Stimulated activated CD4-positive, alpha-beta T cell treated with anti-CD3 and anti-CD28 coated beads, Interleukin-1b, Interleukin-23, amount 100 ng/mL, for 24 hours (primary cell): ENCODE measurements at places on chromosomes 12 and 14.
A peak's percentile ranks its signal among the peaks of the same experiment; 100 is the strongest.

- DNase-seq = no peak
Observed at GRCh38 chr14:44778604-44779003, 183.1 kb downstream of the KLHL28 start.

- no peak for DNase-seq
Observed at GRCh38 chr12:126233625-126234024, 1168.4 kb downstream of the AACS start.

GRCh38 chr14:26067786-26068459 lies 529.9 kb downstream of the NOVA1 start:
- DNase-seq = no peak

DNA sequence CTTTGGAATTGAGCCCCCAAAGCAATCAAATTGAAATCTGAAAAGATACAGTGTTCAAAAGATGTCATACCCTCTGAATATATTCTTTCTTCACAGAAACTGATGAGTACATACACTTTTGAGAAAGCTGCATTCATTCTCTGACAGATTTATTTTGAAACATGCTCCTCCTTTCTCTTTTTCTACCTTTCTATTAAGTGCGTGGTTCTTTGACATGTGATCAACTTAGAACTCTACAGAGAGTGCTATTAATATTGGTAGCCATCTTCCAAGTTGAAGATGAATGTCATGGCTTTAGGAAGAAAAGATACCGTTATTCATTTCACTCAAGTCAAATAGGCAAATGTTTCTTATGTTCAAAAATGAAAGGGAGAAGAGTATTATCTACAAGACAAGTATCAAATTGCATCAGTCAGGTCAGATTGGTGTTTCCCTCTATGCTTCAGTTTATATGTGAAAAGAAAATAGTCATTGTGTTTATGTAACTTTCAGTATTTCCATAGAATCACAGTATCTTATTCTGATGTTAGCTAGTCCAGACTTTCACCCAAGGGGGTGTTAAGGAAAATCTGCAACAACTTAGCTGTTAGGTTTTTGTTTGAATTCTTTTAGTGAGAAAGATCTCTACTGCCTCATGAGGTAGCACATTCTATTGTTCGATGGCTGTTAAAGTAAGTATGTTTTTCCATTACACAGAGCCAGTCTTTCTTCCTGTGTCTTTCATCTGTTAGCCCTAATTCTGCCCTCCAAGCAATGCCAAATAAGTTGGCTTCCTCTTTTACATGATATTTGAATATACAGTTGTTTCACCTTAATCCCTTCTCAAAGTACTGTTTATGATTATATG lies 55.4 kb upstream of the GARIN2 start:
- no peak for DNase-seq

DNA sequence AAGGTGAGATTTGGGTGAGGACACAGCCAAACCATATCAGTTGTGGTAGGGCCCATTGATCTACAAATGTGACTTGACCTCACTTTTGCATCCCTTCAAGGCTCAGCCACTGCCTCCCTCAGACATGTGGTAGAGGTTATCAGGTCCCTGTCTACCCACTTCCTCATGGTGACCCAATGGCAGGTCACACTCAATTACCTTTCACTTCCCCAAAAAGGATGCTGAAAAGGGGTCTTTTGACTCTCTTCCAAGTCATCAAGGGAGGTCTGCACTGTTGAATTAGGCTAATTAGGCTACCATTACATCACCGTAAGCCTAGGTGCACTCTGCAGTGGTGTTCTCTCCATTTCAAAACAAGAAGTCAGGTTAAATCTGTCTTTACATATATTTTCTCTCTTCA lies 22.6 kb upstream of the DRAM1 start:
- DNase-seq = no peak

DNA sequence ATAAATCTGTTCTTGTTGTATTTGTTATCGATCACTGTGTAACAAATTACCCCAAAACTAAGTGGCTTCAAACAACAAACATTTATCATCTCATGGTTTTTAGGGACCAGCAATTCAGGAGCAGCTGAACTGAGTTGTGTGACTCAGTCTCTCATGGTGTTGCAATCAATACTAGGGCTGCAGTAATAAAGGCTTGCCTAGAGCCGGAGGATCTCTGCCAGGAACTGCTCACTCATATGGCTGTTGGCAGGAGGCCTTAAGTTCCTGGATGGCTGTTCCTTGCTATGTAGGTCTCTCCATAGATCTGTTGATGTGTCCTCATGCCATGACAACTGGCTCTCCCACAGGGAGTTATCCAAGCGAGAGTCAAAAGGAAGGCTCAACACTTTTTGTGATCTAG lies 3.8 kb upstream of the PSMC6 start:
- no peak for DNase-seq

- DNase-seq = no peak
Observed at GRCh38 chr12:131356485-131357184, 354.3 kb upstream of the SFSWAP start.

DNA sequence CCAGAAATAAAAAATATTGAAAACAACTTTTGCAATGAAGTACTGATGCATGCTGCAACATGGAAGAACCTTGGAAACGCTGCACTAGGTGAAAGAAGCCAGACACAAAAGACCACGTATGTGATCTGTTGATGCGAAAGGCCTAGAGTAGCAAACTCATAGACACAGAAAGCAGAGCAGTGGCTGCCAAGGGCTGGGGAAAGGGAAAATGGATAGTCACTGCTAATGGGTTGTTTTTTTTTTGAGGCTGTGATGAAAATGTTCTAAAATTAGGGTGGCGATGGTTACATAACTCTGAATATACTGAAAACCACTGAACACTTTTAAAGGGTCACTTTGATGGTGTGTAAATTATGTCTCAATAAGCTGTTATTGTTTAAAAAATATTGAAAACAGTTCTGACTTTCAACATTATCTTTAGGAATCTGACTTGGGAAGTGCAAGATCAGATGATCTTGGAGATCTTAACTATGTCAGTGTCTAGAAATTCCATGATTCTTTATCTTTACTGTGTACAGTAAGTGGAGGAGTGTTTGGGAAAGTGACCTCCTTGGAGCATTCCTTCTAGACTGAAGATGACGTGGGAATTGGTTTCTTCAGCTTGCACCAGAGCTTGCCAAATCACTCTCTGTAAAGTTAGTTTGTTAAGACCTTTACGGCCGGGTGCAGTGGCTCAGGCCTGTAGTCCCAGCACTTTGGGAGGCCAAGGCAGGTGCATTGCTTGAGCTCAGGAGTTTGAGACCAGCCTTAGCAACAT lies 12.4 kb downstream of the MLXIP start:
- DNase-seq = no peak

GRCh38 chr12:113424915-113425823 lies 3.0 kb downstream of the SDSL start:
- no peak for DNase-seq

- DNase-seq = no peak
Observed at GRCh38 chr14:22391908-22392565, 197.0 kb downstream of the DAD1 start.

GRCh38 chr14:71076462-71077092 lies 169.3 kb downstream of the PCNX1 start:
- DNase-seq = no peak

- DNase-seq = no peak
Observed at GRCh38 chr12:69471667-69472385, 1.6 kb downstream of the FRS2 start.

- DNase-seq = no peak
Observed at GRCh38 chr12:6276956-6277620, 33.4 kb upstream of the PLEKHG6 start.

GRCh38 chr12:44287545-44287944 lies 451.7 kb downstream of the TMEM117 start:
- no peak for DNase-seq

GRCh38 chr14:95272057-95272456 lies 47.7 kb downstream of the CLMN start:
- no peak for DNase-seq

- DNase-seq = no peak
Observed at GRCh38 chr14:105549481-105549880, 23.1 kb downstream of the TMEM121 start.

DNA sequence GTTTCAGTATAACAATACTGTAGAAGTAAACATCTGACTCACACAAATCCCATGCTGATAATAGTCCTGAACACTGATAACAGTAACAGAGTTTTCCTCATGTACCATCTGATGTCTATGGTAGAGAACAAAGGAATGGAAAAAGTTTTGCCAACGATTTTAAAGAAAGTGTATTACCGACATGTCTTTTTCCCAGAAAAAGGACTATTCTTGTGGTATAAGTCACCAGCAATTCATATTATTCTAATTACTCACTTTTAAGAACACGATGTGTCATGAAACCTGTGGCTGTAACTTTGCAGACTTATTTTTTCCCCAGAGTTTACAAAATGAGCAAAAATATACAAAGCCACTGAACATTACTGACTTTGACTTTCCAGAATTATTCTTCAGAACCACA lies 40.1 kb upstream of the DCN start:
- no peak for DNase-seq

- DNase-seq = no peak
Observed at GRCh38 chr12:92193846-92194245, 48.2 kb upstream of the BTG1 start.

- no peak for DNase-seq
Observed at GRCh38 chr12:130589540-130590317, 126.4 kb downstream of the RIMBP2 start.

- DNase-seq = no peak
Observed at GRCh38 chr12:2641207-2641606, 153.6 kb upstream of the FKBP4 start.

DNA sequence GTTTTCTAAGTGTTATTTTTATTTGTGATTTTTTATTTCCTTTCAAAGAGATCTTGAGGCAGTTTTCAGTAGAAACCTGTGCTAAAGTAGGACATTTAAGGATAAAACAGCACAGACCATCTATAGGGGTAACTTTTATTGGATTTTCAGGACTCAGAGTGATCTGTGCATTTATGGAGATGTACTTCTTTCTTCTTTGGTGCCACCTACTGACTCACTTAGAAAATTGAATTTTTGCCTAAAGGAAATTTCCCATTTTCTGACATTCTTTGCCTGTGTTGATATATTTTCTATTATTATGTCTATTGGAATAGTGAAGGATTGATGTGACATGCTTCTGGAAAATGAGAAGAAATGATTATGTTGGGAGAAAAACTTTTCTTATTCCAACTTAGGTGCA lies 113.0 kb downstream of the UNC79 start:
- DNase-seq = no peak

- no peak for DNase-seq
Observed at GRCh38 chr12:4121506-4122020, 152.0 kb upstream of the CCND2 start.

DNA sequence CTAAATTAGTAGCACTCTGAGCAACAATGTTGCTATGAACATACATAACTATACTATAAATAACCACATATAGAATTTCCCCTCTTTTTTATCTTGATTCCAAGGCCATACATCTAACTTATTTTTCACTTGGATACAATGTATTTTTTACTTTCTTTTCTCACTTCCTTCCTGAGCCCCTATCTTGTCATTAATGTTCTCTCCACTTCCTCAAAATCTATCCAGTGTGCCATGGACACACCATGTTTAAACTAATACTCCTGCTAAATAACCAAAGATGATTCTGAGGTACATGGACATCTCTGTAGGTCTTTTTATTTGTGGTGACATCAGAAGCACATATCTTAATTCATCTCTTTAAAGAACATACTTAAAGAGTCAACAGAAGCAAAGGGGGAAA lies 251.2 kb downstream of the C12orf42 start:
- no peak for DNase-seq

- peak; percentile 1 for DNase-seq
Observed at GRCh38 chr14:77212943-77213678, 31.5 kb downstream of the TMEM63C start.
